ENCODE measurements at places on chromosomes 3 and 15.

- no peak for DNase-seq
Observed at GRCh38 chr3:12287727-12288181, 1.1 kb upstream of the PPARG start.

DNA sequence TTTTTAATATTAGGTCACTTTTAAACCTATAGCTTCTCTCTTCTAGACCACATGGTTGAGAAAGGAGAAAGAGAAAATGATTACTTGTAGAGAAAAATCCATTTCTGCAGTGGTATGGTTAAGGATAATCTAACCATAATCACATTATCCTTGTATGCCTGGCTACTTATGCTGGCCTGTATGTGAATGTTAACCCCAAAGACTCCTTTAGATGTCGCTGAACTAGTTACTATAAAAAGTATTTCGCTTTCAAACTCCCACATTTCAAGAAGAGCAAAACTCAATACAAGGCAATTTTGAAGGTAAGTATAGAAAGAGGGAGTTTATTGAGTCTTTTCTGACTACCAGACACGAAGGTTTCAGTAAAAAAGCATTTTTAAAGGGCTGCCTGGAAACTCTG is 2.2 kb downstream of the KCTD6 start:
- no peak for DNase-seq

- no peak for DNase-seq
Observed at GRCh38 chr15:101156061-101156460, 95.8 kb downstream of the CHSY1 start.

GRCh38 chr3:47370887-47371697 is 9.7 kb upstream of the PTPN23 start:
- no peak for DNase-seq

DNA sequence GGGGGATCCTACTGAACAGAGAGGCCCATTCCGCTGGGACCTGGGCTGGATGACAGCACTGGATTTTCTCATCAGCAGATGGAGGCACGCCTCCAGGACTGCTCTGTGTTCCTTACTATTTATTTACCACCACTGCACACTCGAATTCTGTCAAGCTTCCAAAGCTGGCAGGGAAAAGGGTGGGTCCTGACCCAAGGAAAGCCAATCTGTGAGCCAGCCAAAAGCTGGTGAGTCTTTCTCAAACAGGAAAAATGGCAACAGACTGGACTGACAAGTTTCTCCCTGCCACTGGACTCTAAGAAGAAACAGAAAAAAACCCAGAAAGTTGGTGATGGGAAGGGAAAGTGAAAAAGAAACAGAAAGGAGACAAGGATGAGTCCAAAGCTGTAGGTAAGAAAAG is 37.8 kb downstream of the CD47 start:
- no peak for DNase-seq

- no peak for DNase-seq
Observed at GRCh38 chr3:45088543-45089358, 57.4 kb downstream of the CDCP1 start.

GRCh38 chr3:196686436-196686835 is 25.6 kb downstream of the CEP19 start:
- no peak for DNase-seq
